ENCODE measurements at places on chromosomes 12 and 14.
A peak's percentile ranks its signal among the peaks of the same experiment; 100 is the strongest.

DNA sequence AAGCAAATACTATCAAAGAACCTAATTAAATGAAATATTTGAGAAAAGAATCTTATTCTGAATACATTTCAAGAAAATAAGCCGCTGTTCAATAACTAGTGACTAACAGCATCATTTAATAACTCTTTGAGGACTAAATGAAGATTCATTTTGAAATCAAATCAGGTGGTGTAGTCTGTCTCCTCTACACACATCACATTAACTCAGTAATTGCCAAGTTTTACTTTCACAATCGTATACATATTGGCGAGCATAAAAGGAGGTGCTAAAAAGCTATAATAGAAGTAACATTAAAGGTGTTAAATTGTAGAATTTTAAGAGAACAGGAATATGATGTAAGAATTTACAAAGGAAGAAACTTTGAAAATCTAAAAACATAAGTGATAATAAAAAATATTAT, 185.1 kb downstream of the MDGA2 start:
- no peak for DNase-seq

DNA sequence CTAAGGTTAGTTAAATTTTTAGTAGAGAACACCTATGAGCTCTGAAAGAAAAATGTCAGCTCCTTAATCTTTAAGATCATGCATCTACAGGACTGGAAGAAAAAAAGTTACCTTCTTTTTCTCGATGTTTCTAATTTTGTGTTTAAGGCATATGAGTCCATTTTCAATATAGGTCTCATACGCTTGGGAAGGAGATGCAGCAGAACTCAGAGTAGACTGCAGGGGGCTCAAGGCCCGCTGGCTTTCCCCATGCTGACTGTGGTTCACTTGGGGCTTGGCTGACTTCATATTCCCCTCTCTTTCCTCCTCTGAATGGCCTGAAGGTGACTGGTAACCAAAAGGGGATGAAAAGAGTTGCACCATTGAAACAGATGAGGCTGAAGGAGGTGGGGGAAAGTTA, 1.5 kb downstream of the CAPRIN2 start:
- peak; percentile 58 for DNase-seq

- DNase-seq: no peak
Observed at GRCh38 chr14:56176530-56176929, 58.3 kb downstream of the PELI2 start.

DNA sequence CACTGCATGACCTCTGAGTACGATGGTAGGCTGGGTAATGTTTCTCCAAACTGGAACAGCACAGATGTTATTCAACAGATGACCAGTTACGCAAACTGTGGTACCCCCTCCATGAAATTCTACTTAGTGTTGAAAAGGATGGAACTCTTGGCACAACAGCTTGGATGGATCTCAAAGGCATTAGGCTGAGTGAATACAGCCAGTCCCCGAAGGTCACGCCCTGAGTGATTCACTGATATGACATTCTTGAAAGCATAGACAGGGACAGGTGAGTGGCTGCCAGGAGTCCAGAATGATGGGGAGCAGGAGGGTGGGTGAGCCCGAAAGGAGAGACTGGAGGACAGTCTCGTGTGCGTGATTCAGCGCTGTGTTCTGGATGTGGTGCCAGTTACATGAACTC, 187.5 kb upstream of the TMEM132C start:
- DNase-seq: no peak

GRCh38 chr12:98296462-98297079, 218.8 kb upstream of the TMPO start:
- no peak for DNase-seq

DNA sequence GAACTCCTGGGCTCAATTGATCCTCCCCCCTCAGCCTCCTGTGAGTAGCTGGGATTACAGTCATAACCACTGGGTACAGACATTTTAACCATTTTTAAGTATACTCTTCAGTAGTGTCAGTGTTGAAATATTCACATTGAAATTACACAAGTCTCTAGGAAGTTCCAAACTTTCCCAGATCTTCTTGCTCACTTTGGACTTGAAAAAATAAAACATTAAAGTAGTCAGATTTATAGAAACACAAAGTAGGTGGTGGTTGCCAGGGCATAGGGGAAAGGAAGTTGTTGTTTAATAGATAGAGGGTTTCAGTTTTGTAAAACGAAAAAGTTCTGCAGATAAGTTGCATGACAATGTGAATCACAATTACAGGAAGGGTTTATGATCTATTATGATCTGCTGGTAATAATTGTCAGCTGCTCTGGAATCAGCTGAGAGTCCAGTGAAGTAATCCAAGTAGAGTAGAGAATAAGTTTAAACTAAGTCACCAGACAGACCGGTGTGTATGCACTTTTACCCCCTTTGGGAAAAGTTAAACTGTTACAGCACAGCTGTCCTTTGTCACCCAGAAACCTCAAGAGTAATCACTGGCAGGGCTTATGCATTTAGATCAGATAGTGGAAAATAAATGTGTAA, 27.4 kb downstream of the PCNX1 start:
- DNase-seq: no peak

GRCh38 chr14:21868442-21869046, 194.9 kb upstream of the OR4E1 start:
- DNase-seq: peak; percentile 68

- DNase-seq: no peak
Observed at GRCh38 chr14:66651536-66652220, 143.7 kb downstream of the GPHN start.

All from HEK293T (cell line).